ENCODE measurements at places on chromosomes 1 and 21.

DNA sequence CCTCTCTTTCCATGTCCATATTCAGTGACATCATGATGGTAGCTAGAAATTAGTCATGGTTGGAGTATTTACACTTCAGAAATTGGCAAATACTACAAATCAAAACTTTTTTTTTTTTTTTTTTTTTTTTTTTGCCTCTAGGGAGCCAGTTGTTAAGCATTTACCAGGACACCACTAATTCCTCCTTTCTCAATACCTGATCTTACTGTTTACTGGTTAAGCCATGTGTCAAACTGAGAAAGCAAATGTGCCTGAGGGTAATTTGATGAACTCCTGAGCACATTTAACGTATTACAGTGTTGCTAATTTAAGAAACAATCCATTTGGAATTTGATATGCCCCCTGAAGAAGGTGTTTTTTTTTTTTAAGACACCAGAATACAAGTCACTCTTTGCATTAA lies 94.4 kb downstream of the DNM3 start:
- no peak for DNase-seq

GRCh38 chr1:245461681-245462080 lies 306.9 kb downstream of the KIF26B start:
- DNase-seq, result no peak

- DNase-seq, result peak; percentile 8
These were observed 35.1 kb downstream of the AK5 start for GRCh38 chr1:77316966-77317365.

GRCh38 chr1:66326867-66327266 lies 207.1 kb upstream of the SGIP1 start:
- DNase-seq, result no peak

GRCh38 chr1:44693159-44693558 lies 18.6 kb downstream of the ARMH1 start:
- no peak for DNase-seq

DNA sequence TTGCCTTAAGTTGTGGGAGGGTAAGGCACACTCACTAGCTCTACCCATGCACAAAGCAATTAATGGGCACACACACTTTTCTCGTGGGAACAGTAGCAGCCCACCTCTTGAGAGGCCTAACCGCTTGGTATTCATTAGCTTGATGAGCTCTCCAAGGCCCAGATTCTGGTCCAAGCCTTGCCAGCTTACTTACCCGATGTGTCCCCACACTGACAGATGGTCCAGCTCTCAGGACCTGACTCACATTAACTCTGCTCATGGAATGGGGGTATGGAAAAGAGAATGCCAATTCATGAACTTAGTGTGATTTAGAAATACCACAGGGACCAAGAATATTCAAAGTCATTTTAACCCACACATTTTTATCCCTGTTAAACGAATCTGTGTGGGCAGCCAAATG lies 106.8 kb upstream of the CACHD1 start:
- peak; percentile 10 for DNase-seq

DNA sequence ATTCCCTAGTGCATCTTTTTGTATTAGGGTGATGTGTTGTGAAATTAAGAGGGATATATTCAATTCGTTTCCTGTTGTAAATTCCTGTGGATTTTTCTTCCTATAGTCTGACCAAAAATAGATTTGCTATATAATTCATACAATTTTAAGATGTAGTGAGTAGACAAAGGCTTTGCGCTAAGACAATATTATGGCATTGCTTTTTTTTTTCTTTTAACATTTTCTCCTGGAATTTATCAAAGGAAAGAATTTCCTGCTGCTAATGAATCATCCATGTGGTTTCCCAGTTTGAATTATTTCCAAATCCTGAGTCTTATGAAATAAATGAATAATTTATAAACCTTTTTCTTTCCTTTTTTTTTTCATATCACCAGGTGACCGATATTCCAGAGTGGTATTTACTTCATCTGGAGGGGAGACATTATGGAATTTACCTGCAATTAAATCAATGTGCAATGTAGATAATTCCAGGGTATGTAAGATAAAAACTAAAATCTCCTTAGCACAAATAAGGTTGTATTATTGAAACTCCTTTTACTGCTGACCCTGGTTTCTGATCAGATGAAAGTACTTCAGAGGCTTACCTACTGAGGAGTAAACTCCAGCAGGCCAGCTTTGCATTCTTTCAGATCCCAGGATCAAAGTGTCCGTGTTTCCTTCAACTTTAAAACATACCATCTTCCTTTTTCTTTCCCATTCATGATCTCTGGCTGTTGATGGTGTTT lies 148.4 kb downstream of the TLR5 start:
- DNase-seq, result peak; percentile 79

GRCh38 chr1:62117018-62117750 lies 77.5 kb upstream of the L1TD1 start:
- no peak for DNase-seq

- no peak for DNase-seq
These were observed 15.3 kb downstream of the CASZ1 start for GRCh38 chr1:10781137-10781536.

GRCh38 chr1:206540044-206540780 lies 32.9 kb downstream of the RASSF5 start:
- DNase-seq, result no peak

GRCh38 chr1:51946300-51946699 lies 44.2 kb downstream of the RAB3B start:
- peak; percentile 20 for DNase-seq

GRCh38 chr1:175050992-175051391 lies 16.6 kb upstream of the TNN start:
- no peak for DNase-seq

GRCh38 chr1:174884038-174884437 lies 115.7 kb upstream of the CACYBP start:
- no peak for DNase-seq

GRCh38 chr1:36115931-36116330 lies 9.1 kb downstream of the COL8A2 start:
- no peak for DNase-seq

GRCh38 chr1:65177457-65177856 lies 29.5 kb downstream of the AK4 start:
- DNase-seq, result peak; percentile 90

GRCh38 chr1:46179138-46180081 lies 3.1 kb upstream of the P3R3URF start:
- peak; percentile 77 for DNase-seq

Data from fibroblast of lung (primary cell).